ENCODE measurements at places on chromosomes 3 and 15.
A peak's percentile ranks its signal among the peaks of the same experiment; 100 is the strongest.

- no peak for DNase-seq
Observed at GRCh38 chr3:99731499-99731898, 86.2 kb upstream of the CMSS1 start.

DNA sequence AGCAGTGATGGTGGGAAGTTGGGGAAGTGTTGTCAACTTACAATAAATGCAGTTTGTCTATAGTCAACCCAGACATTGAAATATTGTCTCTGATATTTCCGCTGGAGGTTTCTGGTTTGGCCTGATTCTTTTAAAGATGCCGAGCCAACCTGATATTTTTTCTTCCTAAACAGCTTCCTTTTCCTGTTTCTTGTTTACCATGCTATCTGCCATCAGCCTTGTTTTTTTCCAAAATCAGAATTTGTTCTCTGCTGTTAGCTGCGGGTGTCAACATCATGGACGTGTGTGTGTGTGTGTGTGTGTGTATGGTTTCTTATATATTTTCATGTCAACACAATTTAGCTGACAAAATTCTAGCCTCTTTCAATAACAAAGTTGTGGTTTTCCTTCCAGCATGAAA lies 41.2 kb upstream of the XCR1 start:
- DNase-seq: no peak

GRCh38 chr3:86942206-86942605 lies 48.7 kb downstream of the VGLL3 start:
- DNase-seq: no peak

DNA sequence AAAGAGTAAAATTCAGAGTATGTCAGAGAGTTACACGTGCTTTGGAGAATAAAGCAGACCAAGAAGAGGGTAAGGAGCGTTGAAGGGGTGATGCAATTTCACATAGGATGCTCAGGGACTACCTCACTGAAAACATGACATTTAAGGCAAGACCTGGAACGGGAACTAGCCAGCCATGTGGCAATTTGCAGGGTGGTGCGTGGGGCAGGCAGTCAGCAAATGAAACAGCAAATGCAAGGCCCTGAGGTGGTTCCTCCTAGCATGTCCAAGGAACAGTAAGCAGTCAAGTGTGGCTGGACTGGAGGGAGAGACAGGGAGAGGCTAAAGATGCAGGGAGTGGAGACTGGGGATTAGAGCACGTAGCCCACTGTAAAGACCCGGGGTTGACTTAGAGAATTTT lies 146.1 kb upstream of the LPP start:
- no peak for DNase-seq

GRCh38 chr15:32831485-32831884 lies 113.7 kb downstream of the GREM1 start:
- DNase-seq: no peak

GRCh38 chr15:51842852-51843737 lies 13.6 kb downstream of the TMOD3 start:
- DNase-seq: peak; percentile 85

DNA sequence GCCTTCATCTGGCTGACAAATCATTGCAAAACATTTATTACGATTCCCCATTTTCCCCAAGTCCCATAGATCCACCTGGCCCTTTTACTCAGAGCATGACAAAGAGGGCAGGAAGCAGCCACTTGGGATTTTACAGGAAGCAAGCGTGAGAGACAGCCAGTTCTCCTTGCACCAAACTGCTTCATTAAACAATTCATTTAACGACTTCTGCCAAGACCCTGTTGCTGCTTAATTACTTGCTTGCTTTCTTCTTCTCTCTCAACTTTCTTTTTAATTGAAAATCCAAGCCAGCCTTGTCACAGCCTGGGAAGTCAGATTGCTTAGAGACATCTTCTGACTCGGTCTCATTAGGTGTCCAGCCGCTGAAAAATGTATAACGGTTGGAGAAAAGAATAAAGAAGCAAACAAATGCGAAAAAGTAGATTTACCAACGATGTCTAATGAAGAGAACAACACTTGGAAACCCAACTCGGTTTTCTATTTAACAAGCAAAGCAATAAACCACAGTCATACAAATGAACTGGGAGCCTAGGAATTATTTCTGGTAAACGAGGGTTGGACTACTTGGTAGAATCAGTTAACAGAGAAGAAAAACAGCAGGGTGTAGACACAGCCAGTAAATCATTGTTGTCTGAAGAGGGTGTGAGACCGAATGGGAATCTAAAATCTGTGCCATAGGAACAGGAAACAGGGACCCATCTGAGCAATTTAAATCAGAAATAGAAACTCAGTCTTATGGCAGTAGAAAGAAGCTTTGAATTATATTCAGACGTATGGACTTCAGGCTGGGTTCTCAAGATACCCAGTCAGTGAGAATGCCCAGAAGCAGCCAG lies 298.3 kb downstream of the LRRC3B start:
- DNase-seq: no peak

- no peak for DNase-seq
Observed at GRCh38 chr15:85534031-85534430, 153.6 kb downstream of the AKAP13 start.

- no peak for DNase-seq
Observed at GRCh38 chr3:109382588-109382987, 45.2 kb upstream of the DPPA4 start.

GRCh38 chr3:69775751-69776150 lies 36.5 kb downstream of the MITF start:
- no peak for DNase-seq

- no peak for DNase-seq
Observed at GRCh38 chr3:23940775-23941174, 4.3 kb upstream of the NR1D2 start.

- DNase-seq: peak; percentile 49
Observed at GRCh38 chr3:174100744-174101143, 703.2 kb downstream of the NLGN1 start.

GRCh38 chr3:16073203-16073602 lies 101.3 kb upstream of the GALNT15 start:
- DNase-seq: no peak

DNA sequence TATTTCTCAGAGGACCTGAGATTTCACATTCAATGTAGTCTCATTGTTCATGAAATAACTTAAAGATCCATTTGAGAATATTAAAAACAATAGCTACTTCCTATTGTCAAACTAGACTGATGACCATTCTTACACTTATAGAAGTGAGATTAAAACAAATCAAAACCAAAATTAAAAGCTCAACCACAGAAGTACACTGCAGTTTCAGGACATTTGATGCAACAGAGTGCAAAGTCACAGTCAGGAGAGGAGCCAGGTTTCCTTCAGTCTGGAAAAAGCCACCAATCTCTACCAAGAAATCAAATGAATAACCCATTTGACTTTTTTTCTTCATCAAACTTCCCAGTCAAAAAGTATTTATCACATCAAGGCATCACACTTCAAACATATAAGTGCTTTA lies 5.5 kb downstream of the CCPG1 start:
- DNase-seq: no peak

GRCh38 chr15:78104566-78105475 lies 12.5 kb downstream of the SH2D7 start:
- DNase-seq: no peak

DNA sequence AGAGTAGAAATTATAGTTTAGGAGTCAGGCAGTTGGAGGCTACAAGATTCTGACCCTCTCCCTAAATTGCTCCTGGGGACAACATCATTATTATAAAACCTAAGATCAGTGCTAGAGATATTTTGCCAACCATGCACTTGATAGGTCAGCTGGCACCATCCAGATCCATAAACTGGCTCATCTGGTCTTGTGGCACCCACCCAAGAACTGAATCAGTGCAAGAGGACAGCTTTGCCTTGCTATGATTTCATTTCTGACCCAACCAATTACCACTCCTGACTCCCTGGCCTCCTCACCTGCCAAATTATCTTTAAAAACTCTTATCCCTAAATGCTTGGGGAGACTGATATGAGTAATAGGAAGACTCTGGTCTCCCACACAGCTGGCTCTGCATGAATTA lies 461.1 kb upstream of the TGFBR2 start:
- no peak for DNase-seq

GRCh38 chr3:149363053-149363452 lies 14.4 kb downstream of the TM4SF1 start:
- peak; percentile 83 for DNase-seq

DNA sequence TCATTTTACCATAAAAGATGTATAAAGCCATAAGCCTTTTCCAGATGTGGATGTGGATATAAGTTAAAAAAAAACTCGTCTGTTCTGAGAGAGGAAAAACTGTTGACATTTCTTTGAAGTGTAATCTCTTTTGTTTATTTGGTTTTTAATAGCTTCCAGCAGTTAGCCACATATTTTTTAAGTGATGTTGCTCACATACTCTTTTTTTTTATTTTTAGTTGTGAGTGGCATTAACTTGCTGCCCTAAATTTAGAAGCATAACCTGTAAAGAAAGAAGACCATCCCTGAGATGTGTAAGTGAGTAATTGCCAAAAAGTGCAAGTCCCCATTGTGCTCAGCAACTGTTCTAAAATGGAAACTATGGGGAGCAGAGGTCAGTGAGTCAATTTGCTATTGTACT lies 415.9 kb upstream of the MDFIC2 start:
- DNase-seq: peak; percentile 10

DNA sequence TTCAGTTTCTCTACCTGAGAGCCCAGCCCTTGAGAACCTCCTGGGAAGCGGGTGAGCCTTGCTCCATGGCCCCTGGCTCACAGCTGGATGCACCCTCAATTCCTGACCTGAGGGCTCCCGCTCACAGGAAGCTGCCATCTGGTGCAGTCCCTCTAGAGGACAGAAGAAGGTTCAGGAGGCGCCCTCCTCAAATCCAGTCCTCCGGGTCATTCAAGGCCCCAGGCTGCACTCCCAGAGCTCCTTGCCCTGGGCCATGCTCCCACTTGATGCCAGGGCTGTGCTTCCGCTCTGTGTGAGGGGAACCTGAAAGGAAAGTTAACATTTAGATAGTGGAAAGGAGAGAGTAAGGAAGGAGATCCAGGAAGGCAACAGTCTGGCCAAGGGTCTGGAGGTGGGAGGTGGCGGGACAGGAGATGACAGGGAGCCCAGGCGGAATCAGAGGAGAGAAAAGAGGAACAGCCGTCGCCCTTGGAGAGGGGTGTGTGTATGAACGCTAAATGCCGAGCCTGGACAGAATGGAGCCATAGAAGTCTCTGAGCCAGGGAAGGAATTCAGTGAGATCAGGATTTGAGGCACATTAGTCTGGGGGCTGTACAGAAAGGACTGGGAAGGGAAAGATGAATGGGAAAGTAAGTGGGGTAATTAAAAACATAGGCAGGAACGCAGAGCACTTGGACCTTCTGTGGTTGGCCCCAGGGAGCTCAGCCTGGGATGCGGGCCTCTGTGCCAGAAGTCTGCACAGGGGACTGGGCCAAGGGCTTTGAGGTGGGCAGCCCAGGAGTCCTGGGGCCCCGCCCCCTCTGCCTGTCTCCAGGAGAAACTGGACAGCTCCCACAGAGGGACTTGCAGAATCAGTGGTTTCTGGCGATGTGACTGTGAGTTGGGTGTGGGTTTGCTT lies 26.1 kb downstream of the TBC1D21 start:
- peak; percentile 12 for DNase-seq

GRCh38 chr15:71888797-71889196 lies 78.4 kb downstream of the NR2E3 start:
- no peak for DNase-seq

- no peak for DNase-seq
Observed at GRCh38 chr3:126009181-126009580, 40.2 kb downstream of the ROPN1B start.

DNA sequence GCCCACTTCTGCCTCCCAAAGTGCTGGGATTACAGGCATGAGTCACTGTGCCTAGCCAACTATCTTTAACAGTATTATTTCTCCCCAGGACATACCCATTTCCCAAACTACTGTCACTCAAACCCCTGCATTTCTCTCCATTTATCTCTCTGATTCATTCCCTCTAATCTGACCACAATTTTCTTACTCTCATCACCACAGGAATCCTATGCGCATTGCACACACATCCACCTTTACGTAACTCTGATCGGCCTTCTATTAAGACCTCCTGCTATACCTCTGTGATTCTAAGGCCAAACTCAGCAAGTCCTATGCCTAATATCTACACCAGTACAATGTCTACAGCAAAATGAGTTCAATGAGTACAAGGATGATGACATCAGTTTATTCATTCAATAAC lies 235.0 kb downstream of the ULK4 start:
- DNase-seq: peak; percentile 27

DNA sequence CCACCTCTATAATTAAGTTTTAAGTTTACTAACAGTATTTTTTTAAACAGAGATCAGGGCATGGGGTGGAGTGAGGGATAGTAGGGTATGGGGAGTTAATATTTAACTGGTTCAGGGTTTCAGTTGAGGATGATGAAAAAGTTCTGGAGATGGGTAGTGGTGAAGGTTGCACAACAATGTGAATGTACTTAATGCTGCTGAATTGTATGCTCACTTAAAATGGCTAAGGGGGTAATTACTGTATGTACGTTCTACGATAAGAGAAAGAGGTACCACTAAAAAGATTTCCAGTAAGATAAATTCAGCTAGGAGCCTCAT lies 101.4 kb downstream of the TNIK start:
- DNase-seq: no peak

GRCh38 chr3:64291345-64291744 lies 66.1 kb upstream of the PRICKLE2 start:
- peak; percentile 91 for DNase-seq

DNA sequence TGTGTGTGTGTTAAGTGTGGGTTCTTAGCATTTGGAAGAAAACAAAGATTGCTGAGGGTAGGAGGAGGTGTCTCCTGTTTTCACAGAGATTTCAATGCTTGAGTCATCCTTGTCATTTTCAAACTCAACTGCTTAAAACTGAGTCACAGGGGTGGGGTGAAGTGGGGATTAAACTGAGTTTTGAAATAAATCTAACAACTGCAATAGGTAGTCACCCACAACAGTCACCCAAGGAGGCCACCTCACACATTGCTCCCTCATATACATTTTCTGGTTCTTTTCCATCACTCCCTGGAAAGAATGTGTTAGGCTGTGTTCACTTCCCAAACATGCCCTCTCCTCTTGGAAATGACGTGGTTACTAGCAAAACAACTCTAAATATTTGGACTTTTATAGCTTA lies 187.7 kb upstream of the CMC1 start:
- peak; percentile 43 for DNase-seq

- DNase-seq: peak; percentile 4
Observed at GRCh38 chr15:42020713-42021273, at the start of gene PLA2G4E. Gene PLA2G4E (minus strand): TSS chr15:42021042. CDS start chr15:42021030, 12 bp downstream.

- no peak for DNase-seq
Observed at GRCh38 chr15:96837241-96837970, 506.9 kb downstream of the NR2F2 start.

DNA sequence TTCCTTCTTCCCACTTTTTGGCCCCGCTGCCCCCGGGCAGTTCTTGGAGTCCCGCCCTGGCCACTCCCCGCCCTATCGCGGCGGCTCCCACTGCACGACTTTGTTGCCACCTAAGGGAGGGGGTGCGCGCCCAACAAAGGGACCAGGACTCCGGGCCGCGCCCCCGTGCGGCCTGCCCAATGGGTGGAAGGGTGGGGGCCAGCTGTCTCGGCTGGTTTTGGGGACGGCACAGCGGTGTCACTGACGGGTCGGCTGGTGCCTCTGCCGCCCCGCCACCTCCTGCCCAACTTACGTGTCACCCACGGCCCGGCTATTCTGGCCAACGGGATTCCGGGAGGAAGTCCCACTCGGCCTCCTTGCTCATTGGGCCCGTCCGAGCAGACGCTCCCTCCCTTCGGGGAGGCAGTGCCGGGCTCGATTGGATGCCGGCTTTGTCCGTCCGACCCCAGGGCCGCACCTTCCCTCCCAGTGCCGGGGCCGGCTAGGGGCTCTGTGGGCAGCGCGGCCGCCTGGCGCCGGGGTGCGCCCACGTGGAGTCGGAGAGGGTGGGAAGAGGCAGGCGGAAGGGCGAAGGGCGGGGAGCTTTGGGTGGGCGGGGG lies at the start of gene GOLIM4:
Gene GOLIM4, minus strand, starts transcription at position 314 of the 599 bp plus-strand sequence. CDS start 639 bp downstream, outside the sequence.
- DNase-seq: peak; percentile 98

All from ELR (cell line).